ENCODE measurements at places on chromosomes 13 and 19. TPM values are rescaled to one million over a fixed set of nuclear protein-coding genes. Genes with fewer than 3 reads are reported as not detected.

The GIPC3 gene
- total RNA-seq: 7.1 TPM

- no peak for DNase-seq
Measured at GRCh38 chr13:22219709-22220108, 548.8 kb downstream of the FGF9 start.

- DNase-seq: peak; percentile 85
Measured at GRCh38 chr19:34171877-34172660, at the start of gene LSM14A. Gene LSM14A, plus strand, starts transcription at chr19:34172504. Its CDS starts 139 bp downstream, at chr19:34172643.

- DNase-seq: no peak
Measured at GRCh38 chr13:23146811-23147625, 33.8 kb upstream of the SGCG start.

DNA sequence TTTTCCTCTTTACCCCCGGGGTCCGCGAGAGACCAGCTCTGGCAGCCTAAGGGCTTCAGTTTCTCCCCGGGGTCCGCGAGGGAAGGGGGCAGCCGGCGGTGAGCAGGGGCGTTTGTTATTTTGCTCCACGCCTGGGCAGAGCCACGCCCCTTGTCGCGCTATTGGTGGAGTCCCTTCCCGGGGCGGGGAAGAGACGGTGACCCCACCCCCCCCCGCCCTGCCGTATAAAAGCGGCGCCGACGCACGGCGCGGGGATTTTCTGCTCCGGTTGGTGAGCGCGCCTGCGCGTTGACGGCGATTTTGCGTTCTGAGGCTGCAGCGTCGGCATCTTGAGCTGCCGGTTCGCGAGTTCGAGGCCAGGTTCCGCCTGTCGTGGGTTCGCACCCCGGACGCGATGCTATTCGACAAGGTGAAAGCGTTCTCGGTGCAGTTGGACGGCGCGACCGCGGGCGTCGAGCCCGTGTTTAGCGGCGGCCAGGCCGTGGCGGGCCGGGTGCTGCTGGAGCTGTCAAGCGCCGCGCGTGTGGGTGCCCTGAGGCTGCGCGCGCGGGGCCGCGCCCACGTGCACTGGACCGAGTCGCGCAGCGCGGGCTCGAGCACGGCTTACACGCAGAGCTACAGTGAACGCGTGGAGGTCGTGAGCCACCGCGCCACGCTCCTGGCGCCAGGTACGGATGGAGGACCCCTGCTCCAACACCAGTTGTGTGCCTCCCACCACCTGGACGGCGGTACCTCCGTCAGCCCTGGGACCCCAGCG is at the start of gene ARRDC2:
TSS of gene ARRDC2 (plus strand) at position 254 of the 757 bp plus-strand sequence. CDS start at position 395, 141 bp downstream.
- DNase-seq: peak; percentile 92

DNA sequence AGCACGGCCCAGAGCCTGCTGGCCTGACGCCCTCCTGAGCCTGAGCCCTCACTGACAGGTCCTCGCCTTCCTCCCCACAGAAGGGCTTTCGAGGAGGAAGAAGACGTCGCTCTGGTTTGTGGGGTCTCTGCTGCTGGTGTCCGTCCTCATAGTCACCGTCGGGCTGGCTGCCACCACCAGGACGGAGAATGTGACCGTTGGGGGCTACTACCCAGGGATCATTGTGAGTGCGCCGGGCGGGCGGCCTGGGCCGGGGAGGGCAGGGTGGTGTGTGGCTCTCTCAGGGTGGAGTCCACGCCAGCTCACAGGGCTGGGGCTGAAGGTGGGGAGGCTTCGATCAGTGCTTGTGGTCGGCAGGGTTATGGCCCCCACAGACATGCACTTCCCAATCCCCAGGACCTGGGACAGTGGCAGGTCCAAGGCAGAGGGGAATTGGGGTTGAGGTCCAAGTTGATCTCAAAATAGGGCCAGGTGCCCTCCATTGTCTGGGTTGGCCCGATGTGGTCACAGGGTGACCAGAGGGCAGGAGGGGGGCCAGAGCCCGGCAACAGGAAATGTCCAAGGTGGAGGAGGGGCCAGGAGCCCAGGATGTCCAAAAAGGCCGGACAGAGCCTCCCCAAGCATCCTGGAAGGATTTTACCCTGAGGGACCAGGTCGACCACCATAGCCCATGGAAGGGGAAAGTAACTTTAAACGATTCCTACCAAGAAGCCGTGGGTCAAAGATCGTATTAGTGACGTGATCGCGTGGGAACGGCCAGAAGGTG is 7.2 kb downstream of the TMEM255B start:
- DNase-seq: no peak

GRCh38 chr19:8391198-8392016 is 1.2 kb downstream of the RAB11B start:
- DNase-seq: no peak
